ENCODE measurements at places on chromosomes 12 and 14.

DNA sequence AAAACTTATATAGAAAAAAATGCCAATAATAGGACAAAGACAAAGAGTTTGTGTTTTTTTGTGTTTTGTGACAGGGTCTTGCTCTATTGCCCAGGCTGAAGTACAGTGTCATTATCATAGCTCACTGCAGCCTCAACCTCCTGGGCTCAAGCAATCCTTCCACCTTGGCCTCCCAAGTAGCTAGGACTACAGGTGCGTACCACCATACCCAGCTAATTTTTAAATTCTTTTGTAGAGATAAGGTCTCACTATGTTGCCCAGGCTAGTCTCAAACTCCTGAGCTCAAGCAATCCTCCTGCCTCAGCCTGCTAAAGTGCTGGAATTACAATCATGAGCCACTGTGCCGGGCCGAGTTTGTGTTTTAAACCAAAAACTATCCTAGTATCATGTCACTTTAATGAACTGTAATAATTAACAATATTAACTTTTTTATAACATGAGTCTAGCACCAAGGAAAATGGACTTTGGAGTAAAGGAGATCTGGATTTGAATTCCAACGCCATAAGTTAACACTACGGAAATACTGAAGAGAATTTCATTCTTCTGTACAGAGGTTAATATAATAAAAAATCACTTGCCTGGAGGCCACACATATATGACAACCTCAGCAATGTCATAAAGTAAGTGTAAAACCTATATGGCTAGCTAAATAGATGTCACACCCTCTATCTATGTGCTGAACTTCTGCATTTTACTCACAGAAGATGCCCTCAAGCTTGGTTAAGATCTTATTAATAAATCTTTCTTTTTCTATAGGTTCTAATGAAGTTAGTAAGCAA, 53.2 kb downstream of the EPS8 start:
- DNase-seq = no peak

DNA sequence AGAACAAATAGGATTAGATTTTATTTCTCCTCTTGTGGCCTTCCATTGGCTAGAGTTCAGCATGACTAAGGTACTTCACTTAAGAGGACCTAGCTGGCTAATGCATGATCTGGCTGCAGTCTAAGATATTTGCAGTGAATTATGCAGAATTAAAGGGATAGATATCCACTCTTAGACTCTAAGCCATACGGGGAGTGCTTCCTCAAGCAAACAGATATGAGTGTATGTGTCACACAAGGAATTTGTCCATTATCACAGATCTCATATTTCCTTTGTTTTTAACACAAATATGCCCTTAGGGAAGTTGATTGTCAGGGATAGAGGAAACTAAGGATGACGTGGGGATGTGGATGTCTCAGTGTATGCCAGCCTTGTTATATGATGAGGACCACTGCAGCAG, 88.1 kb upstream of the DHRS4 start:
- DNase-seq = no peak

DNA sequence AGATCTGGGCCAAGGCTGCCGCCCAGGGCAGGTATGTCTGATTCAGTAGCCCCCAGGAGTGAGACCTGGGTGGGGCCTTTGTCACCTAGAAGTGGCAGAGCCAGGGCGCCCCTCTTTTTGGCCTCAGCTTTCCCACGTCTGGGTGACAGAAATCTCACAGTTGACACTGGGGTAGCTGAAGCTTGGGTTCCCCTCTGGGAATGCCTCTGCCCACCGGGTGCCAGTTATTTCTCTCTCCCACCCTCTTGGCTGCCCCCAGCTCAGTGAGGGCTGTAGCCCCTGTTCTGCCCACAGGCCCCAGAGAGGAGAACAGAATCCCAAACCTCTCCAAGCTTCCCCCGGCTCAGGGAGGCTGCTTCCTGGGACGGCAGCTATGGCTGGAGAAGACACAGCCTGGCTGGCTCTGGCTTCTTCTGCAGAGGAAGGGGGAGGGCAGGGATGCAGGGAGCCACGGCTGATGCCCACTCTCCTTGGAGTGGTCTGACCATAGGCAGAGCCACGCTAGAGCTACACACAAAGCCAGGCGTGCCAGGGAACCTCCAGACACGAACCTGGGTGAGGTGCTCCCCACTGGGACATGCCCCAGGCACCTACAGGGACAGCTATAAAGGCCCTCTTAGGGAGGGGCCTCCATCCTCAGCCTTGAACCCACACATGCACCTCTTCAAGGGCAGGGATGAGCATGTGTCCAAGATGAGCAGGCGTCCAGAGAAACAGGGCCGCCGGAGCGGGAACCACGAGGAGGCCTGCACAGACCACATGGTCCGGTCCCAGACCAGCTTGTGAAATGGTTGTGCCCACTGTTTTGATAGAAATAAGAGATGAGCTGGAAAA, 51.7 kb downstream of the BEGAIN start:
- DNase-seq = no peak

- no peak for DNase-seq
These were observed 21.3 kb upstream of the SUPT16H start for GRCh38 chr14:21405097-21405496.

DNA sequence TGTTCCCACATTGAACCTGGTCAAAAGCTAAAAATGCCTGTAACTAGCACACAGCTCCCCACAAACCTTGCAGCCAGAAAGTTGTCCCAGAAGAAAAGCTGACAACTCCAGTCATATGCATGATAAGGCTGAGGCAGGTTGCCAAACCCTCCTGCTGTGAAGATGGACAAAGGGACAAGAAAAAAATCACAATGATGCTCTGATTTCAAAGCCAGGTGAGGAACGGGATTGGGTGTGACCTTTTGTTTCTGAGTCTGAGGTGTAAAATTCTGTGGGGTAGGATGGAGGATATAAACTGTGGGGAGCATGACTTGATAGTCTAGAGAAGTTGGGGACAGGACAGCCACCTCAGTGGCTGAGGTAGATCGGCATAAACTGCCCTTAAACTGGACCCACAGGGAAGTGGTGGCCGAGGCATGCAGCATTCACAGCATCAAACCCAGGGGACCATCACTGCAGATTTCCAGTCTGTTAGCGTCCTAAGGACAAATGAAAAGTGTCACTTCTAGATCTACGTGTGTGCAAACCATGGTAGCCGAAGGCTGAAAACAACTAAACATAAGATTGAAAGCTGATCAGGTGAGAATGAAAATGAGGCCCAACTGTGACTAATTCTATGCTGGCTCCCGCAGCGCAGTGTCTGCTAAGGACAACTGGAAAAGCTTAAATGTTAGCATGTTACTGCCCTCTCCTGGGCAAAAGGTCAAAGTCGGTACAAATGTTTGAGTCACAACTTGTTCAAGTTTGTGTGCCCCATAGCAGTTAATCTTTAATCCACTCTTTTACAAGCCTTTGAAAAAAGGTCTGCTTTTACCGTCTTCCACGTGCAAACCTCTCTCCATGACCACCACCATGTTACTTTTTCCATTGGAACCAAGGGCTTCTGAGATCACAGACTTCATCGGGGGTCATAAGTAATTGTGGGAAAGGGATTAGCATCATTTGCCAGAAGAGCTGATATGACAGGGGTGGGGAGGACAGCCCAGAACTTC, 39.8 kb downstream of the GRIN2B start:
- DNase-seq = no peak

- DNase-seq = no peak
These were observed 171.8 kb downstream of the FLRT2 start for GRCh38 chr14:85701763-85702162.

DNA sequence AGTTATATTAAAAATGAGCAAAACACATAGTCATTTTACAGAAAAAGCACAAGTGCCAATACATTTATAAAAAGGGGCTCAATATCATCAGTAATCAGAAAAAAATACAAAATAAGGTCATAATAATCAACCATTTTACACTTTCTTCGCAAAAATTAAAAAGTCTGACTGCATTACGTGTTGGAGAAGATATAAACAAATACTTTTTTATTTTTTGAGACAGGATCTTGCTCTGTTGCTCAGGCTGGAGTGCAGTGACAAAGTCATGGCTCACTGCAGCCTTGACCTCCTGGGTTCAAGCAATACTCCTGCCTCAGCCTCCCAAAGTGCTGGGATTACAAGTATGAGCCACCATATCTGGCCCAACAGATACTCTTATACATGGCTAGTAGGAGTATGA, 181.5 kb upstream of the DIO3 start:
- no peak for DNase-seq

- DNase-seq = no peak
These were observed 7.0 kb downstream of the TRMT61A start for GRCh38 chr14:103535891-103536565.

DNA sequence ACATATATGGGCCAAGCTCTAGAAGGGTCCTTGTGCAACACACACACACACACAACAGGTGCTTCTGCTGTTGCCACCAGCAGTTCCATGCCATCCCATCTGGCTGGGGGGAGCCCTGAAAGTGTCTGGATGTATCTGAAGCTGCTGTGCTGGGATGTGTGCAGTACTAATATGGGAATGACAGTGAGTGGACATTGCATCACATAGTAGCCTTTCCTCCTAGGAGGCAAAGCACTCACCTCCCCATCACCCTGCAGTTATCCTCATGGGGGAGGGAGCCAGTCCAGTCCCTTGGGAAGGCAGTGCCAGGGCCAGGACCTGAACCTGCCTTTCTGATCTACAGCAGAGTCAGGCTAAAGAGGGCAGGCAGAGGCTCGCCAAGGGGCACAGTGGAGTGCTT, 208.9 kb downstream of the CACNA1C start:
- no peak for DNase-seq

DNA sequence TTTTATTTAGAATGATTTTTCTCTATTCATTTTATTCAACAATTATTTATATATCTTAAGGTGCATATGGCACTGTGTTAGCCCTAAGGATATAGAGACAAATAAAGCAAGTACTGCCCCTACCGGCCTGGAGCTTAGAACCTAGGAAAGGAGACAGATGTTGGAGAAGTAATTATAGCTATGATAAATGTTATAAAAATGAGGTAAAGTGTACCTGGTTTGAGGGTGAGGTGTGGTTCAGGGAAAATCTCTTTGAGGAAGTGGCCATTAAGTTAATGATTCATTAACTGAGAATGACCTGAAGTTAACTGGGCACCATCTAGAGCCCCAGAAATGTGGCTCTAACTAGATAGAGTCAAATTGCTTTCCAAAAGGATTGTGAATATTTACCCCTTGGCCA, 31.9 kb downstream of the CDKL1 start:
- DNase-seq = no peak

All from stimulated activated naive CD4-positive, alpha-beta T cell treated with Interleukin-2 at 50 U/mL for 16 hours (primary cell).